Heart left ventricle (tissue), 16 donors: ENCODE measurements at places on chromosomes 7 and 10. TPM values are rescaled to one million over a fixed set of nuclear protein-coding genes. Genes with fewer than 3 reads are reported as not detected.
A peak's percentile ranks its signal among the peaks of the same experiment; 100 is the strongest.

GRCh38 chr7:19772841-19773760, at the start of gene TMEM196:
TMEM196 (minus strand) TSS chr7:19773617; CDS start chr7:19772696, 921 bp downstream.
- DNase-seq, result no peak

DNA sequence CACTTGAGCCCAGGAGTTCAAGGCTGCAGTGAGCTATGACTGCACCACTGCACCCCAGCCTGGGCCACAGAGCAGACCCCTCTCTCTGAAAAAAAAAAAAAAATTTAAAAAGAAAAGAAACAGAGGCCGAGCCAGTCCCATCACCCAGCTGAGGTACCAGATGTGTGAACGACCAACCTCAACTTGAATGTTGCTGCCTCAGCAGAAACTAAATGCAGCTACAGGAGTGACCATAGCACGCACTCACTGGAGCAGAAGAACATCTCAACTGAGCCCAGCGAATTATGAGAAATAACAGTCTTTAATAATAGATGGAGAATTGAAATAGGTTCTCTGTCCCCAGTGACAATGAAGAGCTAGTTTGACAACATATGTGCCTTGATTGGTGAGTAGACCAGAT, 53.1 kb upstream of the ST8SIA6 start:
- no peak for DNase-seq

DNA sequence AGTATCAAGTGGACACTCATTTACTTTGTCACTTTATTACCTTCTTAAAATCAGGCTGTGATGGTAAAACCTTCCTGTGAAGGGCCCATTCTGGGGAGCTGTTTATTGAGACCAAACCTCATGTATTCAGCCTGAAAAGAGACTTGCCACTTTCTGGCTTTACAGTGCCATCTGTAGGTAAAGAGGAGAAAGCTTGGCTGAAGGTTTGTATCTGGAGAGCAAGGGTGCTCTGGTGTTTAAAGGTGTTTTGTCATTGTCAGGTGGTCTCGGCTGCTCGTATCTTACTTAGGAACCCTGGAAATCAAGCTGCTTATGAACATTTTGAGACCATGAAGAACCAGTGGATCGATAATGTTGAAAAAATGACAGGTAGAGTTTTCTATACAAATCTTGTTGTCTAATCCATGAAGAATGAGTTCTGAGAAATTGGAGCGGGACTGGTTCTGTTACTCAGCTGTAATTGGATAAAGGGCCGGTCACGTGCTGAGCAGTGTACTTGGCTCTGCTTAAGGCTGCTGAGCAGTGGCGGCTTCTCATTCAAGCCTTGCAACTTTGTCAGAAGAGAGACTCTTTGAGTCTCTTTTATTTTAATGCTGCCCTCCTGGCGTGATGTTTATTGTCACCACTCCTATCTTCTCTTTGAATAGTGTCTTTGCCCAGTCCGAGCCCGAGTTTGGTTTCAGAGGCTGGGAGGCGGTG, 46.9 kb downstream of the AP3M1 start:
- DNase-seq, result no peak

Gene BMPER
- 0.85 TPM for total RNA-seq

DNA sequence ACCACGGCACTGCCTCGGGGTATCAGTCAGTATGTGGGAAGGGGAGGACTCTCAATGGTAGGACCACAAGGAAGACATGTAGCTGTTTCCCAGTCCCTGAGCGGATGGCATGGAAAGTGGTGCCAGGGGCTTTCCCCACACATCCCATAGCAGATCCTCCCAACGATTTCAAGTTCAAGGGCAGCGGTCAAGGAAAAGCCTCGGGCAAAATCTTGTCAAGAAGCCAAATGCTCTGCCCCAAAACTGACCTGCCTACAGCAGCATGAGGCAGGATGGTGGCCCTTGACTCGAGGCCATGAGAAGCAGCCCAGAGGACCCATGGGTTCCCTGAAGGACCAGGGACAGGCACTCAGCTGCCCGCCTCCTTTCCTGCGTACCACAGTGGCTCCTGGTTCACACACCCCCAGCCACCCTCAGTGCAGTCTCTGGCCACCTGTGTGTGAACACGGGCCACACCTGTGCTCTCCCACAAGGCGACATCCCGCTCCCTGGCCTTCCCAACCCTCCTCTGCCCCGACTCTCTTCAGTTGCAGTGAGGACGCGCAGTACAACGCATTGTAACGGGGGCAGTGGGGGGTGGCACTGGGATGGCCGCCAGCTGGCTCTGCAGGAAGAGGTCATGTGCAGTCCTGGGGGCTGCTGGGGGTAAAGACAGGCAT, 43.6 kb downstream of the CTBP2 start:
- DNase-seq, result no peak

DNA sequence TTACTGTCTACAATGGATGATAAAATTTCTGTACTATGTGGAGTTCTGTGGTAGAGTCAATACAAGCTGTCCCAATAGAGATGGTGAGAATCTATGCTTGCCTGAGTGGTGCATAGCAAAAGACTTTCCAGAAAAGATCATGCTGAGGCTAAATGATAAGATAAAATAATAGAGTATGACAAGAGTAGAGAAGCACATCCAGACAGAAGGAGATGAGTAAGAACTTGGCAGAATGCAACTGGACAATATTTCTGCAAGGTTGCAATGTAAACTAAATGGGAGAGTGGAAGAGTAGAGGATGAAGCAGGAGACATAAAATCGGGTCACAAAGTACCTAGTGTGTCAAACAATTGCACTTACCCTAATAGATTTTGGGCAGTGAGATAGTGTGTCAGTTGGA, 347.6 kb downstream of the MDFIC start:
- no peak for DNase-seq

DNA sequence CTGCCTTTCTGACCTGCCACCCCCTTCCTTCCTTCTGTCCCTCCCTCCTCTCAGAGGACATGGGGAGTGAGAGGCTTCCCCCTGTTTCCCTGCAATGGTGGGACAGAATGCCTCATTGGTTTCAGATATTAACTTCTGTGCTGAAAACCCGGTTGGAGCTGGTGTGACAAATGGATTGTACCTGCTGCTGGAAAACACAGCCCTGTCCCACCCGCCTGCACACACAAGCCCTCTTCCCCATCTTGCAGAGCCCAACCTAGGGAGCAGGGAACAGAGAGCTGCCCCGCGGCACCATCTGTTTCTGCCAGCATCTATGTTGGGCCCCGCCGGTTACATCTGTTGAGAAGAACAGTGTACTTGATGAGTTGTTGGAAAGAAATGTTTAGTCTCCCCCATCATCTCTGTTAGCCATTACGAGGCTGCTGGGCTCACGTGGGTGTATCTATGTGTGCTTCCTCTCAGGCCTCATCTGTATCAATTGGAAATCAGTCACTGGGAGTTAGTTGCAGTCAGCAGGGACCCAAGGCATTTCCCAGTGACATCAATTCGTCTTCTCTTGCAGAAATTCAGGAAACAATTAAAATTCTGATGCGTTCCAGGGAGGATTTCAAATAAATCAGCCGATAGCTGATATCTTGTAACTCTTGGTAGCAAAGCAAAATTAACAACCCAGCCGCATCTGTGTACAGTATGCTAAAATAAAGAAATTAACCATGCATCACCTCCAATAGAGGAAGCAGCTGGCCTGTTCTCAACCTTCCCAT, 725.6 kb upstream of the GALNT17 start:
- DNase-seq, result no peak

Gene PRSS37
- total RNA-seq, result not detected

- DNase-seq, result no peak
Measured at GRCh38 chr7:13827716-13828115, 161.8 kb downstream of the ETV1 start.

GRCh38 chr7:2775785-2776184, 68.3 kb downstream of the GNA12 start:
- DNase-seq, result no peak

Gene SSMEM1
- total RNA-seq, result not detected

DNA sequence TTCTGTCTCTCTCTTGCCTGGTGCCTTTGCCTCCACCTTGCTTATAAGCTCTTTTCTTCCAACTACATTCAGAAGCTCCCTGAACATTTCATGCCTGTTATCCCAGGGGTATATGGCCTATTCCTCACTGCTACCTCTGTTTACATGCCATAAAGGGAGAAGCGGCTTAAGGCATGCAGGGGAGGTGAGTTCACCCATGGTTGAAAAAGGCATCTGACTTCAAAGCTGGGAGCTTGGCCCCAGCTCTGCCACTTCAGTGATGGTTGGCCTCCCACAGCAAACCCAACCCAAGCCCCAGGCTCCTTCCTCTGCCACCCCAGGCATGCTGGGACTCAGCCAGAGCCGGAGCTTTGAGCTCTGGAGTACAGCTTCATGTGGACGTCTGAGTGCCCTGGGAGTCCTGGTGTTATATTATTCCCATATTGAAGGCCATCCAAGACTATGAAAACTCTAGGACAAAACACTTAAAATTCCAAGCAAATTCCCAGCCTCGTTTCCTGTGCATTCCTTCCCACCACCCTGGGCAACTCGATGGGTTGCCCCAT, 468.6 kb upstream of the ZMIZ1 start:
- DNase-seq, result no peak

DNA sequence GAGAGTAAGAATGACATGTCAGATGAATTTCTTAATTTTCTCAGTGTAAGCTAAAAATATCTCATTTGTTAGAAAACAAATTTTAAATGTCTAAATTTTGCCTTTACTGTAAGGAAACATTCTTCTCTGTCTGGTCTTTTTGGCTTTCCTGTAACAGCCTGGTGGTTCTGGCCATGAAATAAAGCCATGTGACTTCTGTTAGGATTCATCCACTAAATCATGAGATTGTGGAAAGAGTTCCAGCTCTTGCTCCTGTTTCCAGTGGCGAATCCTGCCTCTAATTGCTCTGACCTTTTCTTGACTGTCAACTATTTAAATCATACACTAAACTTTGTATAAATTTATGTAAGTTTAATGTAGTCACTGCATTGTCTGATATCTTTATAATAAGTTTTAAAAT, 398.5 kb upstream of the AKR1E2 start:
- DNase-seq, result no peak

DNA sequence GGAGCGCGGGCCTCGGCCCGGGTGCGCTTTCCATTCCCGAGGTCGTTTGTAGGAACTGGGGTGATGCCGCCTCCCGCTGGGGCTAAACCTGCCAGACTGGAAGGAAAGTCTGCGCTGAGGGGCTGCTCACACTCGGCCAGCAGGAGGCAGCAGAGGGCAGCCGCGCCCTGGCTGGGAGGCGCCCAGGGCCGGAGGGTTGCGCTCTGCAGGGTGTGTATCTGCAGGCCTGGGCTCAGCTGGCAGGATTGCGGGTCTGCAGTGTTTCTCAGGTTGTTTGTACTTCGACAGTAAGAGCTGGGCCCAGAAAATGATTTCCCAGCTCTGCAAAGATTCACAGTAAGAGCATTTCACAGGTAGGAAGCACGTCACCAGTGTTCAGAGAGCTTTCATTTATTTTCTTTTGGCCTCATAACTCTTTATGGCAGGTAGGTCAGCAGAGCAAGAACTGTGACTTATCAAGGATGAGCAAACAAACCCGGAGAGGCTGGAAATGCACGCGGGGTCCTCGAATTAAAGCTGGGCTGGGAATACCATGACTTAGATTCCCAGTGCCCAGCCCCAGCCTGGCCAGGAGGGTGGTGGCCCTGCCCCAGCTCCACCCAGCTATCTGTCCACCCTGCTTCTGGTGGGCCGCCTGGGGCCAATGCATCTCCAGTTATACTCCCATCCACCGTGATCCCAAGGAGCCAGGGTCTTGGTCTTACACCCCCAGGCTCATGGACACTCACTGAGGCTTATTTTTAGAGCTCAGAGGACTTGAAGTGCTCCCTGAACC, 15.2 kb upstream of the PPP2R2D start:
- peak; percentile 77 for DNase-seq

Gene IFIT3
- total RNA-seq, result 4.4 TPM

DNA sequence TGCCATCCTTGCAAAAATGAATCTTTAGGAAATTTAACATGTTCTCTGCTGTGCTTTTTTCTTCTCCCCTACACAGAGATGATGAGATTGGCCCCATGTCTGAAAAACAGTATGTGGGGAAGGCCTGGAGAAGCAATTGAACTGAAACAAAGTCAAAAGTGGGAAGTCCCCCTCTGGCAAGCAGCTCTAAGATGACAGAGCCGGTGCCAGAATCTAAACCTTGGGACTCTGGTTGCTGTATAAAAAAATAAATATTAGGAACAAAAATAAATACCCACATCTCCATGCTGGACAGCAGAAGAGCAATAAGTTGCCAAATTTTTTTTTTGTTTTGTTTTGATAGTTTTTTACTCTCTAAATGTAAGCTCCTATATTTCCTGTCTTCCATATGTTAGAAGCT, 51.8 kb upstream of the TRIL start:
- no peak for DNase-seq

GRCh38 chr7:112226701-112227276, 20.3 kb downstream of the ZNF277 start:
- no peak for DNase-seq

- DNase-seq, result no peak
Measured at GRCh38 chr7:134907000-134907399, 79.3 kb upstream of the AGBL3 start.

GRCh38 chr10:2541176-2541575, 526.2 kb upstream of the PFKP start:
- DNase-seq, result no peak

Gene ZNF789
- total RNA-seq, result 2.1 TPM

GRCh38 chr10:119443970-119444660, 98.4 kb downstream of the RGS10 start:
- DNase-seq, result no peak

GRCh38 chr7:17408245-17408903, 109.9 kb downstream of the AHR start:
- peak; percentile 36 for DNase-seq

- DNase-seq, result no peak
Measured at GRCh38 chr10:12703813-12704212, 297.7 kb downstream of the CCDC3 start.

DNA sequence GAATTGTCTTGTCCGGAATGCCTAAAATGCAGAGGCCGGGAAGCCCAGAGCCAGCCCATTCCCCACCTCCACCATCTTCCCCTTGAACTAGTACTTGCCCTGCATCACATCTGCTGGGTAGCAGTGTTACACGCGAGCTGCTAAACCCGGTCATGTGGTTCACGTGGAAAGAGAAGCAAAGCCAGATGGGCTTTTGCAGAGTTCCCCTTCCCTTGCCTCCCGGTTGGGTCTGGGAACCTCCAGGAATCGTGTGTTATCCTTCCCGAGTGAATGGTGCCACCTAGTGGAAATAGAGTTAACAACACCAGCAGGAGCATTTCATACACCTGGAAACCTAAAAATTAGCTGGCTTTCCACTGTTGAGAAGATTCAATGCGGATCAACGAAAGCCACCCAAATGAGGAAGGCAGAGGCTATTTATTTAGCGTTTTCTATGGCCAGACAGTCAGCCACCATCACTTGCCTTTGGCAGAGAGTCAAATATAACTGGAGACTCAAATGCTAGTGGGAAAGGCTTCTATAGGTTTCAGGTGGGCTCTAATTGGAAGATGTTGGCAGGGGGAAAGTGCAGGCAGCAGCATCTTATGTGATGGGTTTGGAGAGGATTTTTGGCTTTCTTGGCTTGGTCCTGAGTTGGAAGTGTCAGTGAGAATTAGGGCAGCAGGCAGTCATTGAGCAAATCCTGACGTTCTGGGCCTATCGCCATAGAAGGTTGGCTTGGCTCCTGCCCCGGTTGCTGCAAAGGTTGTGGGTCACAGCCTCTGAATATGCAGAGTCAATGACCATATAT, 12.9 kb upstream of the DENND2A start:
- peak; percentile 64 for DNase-seq

Gene ZNF212
- total RNA-seq, result 4.2 TPM

Gene NEUROD6
- not detected for total RNA-seq

- DNase-seq, result no peak
Measured at GRCh38 chr7:108135446-108136190, 5.5 kb upstream of the LAMB4 start.
